Fibroblast of mammary gland (primary cell): ENCODE measurements at places on chromosomes 1 and 21.

- peak; percentile 26 for DNase-seq
Measured at GRCh38 chr1:85201340-85202091, 700 bp upstream of the SYDE2 start.

DNA sequence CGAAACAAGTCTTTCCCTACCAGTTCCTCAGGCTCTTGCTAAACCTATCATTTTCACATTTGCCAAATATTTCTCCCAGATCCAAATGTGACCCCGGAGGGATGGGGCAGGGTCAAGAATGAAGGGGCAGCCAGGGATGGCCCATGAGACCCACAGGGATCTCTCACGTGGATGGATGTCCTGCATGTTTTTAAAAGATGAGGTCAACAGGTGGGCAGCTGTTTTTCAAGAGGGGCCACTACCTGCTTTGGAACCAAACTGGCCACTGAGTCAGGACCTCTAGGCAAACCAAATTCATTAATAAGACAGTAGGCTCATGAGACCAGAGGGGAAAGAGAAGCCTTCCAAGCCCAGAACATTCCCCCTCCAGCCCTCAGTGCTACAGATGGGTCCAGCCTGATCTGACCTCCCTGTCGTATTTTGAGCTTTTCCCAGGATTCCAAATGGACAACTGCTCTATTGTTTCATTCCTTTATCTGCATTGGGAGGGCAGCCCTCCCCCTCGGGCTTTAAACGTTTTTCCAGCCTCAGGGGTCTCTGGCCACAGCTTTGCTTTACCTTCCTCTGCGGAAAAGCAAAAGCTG, 252.5 kb upstream of the IRF2BP2 start:
- no peak for DNase-seq

- peak; percentile 83 for DNase-seq
Measured at GRCh38 chr1:226443439-226443838, 35.5 kb upstream of the PARP1 start.

DNA sequence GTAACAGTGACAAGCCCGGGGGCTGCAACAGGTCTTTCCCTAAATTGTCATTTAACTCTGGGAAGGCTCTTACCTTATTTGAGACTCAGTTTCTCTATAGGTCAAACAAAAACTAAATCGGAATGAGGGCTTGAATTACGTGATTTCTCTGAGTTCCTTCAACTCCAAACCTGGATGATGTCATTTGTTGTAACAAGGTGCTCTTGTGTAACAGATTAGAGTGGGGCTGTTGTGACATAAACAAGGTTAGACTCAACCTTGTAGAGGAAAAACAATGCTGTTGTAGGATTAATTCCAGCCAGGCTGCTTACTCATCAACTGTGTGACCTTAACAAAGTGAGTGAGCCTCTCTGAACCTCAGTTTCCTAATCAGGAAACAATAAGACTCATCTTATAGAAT, 74.4 kb downstream of the SUSD4 start:
- no peak for DNase-seq

DNA sequence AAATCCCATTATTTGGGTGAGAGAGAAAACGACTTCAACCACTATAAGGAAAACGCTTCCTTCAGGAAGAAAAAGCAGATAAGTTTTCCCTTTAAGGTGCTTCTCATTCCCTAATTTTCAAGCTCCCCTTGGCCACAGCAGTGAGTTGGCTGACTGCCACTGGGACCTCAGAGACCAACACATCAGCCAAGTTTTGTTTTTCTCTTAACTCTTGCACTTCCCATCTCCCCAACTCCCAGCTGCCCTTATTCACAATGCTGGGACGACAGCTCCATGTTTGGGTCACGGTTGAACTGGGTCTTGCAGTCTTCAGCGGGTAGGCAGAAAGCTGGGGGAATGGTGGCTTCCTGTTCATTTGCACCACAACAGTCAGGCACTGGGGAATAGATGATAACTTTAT, 18.9 kb downstream of the SGIP1 start:
- DNase-seq, result peak; percentile 45

DNA sequence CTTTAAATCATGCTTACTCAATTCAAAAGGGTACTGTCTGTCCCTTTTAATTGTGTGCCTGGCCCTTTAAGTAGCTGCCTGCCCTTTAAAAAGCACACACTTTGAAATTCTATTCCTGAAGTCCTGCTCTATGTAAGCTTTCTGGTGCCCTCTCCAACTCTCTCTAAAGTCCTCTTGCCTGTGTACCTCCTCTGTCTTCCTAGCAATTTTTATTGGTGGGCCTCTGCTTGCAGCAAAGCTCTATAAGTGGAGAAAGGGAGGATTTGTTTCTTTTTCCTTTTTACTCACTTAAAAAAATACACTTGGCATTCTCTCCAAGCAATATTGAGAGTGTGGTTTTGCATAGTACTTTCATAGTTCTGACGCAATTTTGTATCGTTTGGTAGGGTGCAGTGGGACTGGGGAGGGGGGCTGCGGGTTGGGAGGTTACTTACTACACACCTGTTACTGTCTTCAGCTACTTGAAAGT, 135.4 kb downstream of the LMO4 start:
- DNase-seq, result no peak

GRCh38 chr21:43815107-43815613, 25.8 kb downstream of the RRP1 start:
- DNase-seq, result no peak

DNA sequence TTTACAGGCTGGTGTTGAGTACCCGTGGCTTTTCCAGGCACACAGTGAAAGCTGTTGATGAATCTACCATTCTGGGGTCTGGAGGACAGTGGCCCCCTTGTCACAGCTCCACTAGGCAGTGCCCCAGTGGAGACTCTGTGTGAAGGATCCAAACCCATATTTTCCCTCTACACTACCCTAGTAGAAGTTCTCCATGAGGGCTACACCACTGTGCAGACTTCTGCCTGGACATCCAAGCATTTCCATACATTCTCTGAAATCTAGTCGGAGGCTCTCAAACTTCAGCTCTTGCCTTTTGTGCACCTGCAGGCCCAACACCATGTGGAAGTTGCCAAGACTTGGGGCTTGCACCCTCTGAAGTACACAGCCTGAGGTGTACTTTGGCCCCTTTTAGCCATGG, 227.8 kb downstream of the BACH1 start:
- DNase-seq, result no peak

GRCh38 chr1:29309075-29309474, 72.8 kb downstream of the PTPRU start:
- DNase-seq, result no peak

DNA sequence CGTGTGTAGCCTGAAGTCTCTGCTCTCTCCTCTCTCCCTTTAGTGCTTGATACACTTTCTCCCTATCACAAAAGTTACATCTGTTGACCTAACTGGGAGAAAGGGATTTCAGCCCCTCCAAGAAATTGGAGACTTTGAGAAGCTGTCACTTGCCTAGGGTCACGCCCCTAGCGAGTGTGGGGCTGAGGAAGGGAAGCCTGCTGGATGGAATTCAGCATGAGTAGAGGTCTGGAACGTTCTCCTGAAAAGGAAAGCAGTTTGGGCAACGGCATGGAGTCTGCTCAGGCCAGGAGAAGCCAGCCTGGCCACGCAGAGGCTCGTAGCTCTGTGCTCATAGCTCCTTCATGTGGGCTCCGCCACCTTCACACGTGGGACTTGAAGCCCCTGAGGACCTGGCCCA, 22.4 kb downstream of the COL16A1 start:
- no peak for DNase-seq

- DNase-seq, result peak; percentile 68
Measured at GRCh38 chr1:204418174-204419063, 6.8 kb upstream of the PPP1R15B start.

- DNase-seq, result peak; percentile 85
Measured at GRCh38 chr1:28602536-28603439, 10.7 kb downstream of the RAB42 start.

DNA sequence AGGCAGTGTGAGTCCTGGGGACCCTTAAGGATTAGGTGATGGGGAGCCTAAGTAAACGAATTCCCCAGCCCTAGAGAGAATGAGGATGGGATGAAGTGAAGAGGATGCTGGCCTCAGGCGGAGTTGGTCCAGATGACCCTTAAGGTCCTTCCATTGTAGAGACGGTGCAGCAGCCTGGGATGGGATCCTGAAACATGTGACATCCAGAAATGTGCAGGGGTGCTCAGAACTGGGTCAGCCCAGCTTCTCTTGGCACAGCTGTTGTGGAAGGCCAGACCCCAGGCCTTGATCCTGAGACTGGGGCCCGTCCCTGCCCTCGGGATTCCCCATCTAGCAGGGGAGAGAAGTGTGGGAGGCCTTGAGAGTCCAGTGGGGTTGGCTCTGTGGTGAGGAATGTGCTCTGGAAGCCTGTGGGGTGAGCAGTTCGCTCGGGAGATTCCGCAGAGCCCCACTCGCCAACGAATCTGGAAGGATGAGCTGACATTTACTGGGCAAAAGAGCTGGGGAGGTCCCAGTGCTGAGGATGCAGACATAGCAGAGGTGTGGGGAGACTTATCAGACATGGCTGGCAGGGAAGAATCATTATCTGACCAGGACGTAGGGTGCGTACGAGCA, 28.1 kb downstream of the A3GALT2 start:
- peak; percentile 9 for DNase-seq

DNA sequence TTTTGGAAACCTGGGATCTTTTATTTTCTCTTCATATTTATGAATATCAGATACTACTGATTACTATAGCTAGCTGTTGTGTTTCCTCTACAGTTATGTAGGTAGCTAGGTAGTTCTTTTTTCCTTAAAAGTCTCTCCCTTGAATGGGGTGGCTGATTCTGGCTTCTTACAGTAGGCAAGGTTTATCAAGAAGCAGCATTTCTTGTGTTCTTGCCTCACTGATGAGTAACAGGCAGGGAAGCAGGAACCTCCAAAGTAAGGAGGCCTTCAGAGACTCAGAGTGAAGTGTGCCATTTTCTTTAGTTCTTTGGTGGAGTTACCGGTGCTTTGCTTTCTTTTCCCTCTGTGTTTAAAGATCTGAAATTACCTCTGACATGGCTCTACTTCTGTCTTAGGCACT, 56.0 kb downstream of the ZMYM4 start:
- peak; percentile 57 for DNase-seq

- DNase-seq, result no peak
Measured at GRCh38 chr1:246300626-246301549, 206.2 kb downstream of the SMYD3 start.

DNA sequence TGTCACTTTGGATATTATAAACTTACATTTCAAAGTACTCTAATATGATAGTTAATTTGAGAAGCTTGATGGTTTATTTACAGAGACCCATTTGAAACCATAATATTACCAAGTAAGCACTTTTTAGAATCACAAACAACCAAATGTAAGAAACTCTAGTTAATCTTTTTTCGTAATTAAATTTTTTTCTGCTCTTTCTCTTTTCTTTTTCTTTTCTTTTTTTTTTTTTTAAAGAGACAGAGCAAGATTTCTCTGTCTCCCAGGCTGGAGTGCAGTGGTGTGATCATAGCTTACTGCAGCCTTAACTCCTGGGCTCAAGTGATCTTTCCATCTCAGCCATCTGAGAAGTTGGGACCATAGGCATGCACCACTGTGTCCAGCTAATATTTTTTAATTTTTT, 5.2 kb downstream of the RAVER2 start:
- DNase-seq, result no peak

- DNase-seq, result no peak
Measured at GRCh38 chr1:54007613-54008012, 10.4 kb downstream of the LDLRAD1 start.

DNA sequence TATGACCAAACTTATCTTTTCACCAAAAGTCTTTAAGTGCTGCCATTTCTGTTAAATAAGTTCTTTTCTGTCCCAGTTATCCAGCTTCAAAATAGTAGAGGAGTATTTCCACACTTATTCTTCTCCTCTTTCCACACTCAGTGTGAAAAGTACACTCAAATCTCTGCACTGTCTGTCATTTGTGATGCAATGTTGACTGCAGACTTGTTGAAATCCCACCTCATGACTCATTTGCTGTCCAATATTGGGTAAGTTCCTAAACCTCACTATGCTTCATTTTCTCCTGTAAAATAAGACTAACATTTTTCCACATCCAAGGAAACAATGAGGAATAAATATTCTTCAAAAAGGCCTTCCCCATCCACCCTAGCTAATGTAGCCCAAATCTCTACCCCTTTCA, 17.5 kb downstream of the LRRIQ3 start:
- DNase-seq, result peak; percentile 60

DNA sequence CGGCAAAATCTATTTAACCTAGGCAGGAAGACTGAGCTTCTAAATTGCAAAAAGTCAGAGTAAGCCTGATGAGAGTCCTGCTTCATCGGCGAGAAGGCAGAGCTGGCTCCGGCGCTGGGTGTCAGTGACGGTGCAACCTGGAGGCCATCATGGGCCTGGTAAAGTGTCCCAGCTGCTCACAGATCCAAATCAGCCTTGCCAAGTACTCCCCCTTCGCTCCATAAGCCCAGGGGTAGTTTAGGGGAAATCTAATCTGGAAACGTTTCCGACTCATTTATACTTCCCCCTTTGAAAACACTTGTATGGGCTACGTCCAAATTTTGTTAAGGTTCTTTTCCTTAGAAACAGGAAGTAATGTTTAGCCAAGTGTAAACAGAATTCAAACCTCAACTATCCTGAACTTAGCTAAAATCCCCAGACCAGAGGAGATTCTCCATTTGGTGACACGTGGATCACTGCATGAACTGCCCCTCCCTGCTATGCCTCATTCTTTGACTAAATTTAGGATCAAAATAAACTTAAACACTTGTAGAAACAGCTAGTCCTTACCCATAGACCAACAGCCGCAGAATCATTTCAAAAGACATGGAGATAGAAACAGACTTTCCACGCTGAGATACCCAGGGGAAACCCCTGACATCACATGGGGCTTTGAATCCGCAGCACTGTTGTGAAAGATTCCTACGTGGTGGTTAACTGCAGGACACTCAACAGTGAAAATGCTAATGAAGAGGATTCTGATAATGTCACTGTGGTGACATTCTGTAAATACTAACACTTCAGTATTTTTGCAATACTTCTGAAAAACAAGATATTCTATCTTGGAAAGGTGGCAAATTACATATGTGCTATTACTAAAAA, 172.7 kb downstream of the TGFBR3 start:
- DNase-seq, result peak; percentile 87

DNA sequence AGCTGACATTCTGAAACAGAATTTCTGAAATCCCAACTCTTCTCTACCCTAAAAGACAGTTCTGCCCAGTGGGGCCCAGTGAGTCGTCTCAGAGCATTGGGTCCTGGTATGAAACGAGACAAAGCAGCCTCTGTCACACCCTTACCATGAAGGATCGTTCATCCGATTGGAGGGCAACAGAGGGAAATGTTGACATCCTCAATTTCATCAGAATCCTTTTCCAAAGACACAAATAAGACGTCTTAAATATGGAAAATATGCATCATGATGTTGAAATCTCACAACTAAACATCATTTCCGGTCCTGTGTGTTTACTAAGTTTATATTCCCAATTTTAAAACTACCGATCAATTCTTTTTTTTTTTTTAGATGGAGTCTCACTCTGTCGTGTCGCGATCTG, 112.1 kb upstream of the SLC45A1 start:
- peak; percentile 17 for DNase-seq

- no peak for DNase-seq
Measured at GRCh38 chr1:193284219-193284618, 97.8 kb upstream of the B3GALT2 start.

- DNase-seq, result peak; percentile 20
Measured at GRCh38 chr1:227422581-227422980, 104.3 kb upstream of the CDC42BPA start.

- DNase-seq, result no peak
Measured at GRCh38 chr1:223301371-223301770, 62.6 kb downstream of the SUSD4 start.
